Breast epithelium (tissue), 4 donors: ENCODE measurements at places on chromosomes 2 and 18. TPM values are rescaled to one million over a fixed set of nuclear protein-coding genes. Genes with fewer than 3 reads are reported as not detected.

DNA sequence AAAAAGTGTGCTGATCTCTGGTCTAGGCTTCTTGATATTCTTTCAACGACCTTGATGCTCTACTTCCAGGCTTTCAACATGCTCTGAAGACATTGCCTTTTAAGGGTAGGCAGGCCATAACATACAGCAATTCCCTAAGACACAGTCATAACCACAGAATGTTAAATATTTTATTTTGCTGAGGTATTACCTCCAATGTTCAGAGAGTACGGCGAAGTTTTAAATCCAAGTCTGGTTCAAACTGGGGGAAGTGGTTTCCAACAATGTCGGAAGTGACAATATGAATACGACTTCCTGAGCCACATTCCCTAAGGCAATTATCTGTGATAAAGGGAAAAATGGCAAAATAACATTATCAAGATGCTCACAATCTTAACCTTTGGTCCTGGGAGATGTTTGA, 1077.9 kb upstream of the PIK3C3 start:
- DNase-seq: no peak

DNA sequence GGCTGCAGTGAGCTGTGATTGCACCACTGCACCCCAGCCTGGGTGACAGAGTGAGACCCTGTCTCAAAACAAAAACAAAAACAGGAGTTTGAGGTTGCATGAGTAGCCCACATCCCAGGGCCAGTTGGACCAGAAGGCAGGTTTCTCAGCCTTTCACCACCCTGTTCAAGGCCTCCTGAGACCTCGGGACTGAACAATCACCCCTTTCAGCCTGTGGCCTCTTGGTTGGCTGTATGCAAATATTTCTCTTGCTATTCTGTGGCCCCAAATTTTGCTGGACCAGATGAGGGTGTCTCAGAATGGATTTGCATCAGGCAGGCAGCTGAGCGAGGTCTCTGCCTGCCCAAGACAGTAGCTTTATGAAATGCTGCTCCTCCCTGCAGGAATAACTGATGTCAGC, 56.9 kb downstream of the DPYSL5 start:
- no peak for DNase-seq

DNA sequence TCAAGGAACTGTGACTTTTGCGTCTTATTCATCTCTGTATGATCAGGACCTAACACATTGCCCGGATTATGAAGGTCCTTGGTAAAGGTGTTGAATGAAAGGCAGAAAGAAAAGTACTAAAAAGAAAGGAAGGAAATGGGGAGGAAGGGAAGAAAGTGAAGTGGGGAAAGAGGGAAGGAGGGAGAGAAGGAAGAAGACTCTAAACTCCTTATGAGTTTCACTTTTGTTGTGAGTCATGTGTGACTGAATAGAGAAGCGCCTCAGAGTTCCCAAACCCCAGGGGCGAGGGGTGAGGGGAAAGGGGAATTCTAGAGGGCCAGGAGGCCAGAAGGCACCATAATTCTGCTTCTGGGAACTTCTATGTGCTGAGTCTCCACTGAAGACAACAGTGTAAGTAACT, 30.9 kb upstream of the OSBPL6 start:
- DNase-seq: no peak

GRCh38 chr2:227534714-227535113, 62.8 kb downstream of the AGFG1 start:
- no peak for DNase-seq

DNA sequence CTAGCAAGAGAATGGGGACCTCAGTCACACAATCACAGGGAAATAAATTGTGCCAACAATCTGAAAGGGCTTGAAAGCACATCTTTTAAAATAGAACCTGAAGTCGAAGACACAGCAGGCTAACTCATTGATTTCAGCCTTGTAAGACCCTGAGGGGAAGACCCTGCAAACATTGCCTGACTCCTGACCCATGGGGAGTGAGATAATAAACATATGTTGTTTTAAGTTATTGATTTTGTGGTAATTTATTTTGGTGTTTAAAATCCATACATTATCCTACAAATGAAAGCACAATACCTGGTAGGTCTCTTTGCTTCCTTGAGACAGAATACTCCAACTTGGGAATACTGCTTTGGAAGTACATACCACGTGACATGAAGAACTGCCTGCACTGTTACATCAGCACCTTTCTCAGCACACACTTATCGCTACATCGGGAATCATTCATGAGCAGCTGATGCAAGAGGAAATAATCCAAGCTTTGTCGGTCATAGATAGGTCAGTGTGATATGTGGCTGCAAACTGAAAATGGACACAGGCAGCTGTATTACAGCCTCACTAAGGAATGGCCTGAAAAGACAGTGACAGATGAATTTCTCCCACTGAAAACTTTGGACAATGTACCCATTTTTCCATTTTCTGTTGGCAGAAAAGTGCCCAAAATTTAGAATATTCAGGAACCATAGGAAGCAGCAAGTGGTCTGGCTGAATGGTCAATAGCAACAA, 494.5 kb upstream of the MAP2 start:
- no peak for DNase-seq

- no peak for DNase-seq
Observed at GRCh38 chr2:105121434-105121833, 83.6 kb downstream of the MRPS9 start.

DNA sequence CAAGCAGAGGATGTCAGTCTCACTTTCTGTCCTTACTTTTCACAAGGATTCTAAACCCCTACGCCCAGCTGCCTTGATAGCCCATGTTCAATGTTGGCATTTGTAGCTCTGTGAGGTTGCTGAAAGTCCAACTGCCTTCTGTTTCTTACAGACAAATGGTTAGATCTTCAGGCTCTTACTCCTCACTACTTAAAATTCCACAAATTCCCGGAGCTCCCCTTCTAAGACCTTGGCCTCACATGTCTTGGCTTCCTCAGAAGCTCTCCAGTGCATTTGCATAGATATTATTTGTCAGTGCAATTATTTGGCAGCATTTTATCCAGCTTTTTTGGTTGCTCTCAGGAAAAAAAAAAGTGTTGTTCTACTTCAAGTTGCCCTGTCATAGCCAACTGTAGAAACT, 453.7 kb upstream of the CELF4 start:
- no peak for DNase-seq

DNA sequence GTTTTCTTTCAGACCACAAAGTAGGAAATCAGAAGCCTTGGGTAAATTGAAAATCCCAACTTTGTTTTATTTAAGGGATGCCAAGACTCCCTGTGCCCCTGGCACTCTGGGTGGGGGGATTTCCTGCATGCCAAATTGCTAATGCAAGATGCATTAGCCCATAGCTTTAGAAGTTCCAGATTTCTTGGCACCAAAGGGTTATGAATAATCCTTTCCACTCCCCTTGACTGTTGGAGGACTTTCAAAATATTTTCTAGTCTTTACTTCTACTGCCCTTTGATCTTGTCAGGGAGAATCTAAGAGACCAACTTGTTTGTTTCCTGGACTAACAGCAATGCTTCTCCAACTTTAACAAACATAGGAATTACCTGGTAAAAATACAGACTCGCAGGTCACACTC, 81.8 kb upstream of the TGIF1 start:
- no peak for DNase-seq

DNA sequence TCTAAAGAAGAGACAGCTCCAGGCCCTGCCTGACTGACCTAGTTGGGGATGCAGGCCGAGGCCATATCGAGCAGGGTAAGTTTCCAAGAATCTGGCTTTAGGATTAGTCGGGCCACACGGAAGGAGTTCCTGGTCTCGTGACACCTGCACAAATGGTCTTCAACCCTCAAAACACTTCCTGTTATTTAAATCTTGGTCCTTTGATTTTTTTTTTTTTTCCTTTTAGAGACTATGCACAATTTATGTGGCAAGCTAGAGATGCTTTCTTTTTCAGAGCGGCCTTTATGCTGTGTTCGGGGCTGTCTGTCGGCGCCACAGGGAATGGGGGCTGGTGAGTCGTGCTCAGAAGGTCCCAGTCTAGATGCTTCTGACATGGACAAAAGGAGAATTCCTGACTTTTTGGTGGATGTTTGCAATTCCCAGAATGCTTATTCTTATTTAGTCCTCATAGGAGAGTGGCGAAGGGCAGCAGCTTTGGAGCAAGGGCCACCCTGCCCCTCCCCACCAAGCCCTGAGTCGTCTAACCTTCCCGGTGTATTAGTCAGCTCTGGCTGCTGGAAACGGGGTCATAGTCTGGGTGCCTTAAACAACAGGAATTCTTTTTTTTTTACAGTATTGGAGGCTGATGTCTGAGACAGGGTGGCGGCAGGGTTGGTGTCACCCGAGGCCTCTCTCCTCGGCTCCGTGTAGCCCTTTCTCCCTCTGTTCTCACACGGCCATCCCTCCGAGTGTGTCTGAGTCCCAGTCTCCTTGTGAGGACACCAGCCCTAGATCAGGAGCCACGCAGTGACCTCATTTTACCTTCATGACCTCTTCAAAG, 27.4 kb downstream of the HPCAL1 start:
- DNase-seq: no peak

DNA sequence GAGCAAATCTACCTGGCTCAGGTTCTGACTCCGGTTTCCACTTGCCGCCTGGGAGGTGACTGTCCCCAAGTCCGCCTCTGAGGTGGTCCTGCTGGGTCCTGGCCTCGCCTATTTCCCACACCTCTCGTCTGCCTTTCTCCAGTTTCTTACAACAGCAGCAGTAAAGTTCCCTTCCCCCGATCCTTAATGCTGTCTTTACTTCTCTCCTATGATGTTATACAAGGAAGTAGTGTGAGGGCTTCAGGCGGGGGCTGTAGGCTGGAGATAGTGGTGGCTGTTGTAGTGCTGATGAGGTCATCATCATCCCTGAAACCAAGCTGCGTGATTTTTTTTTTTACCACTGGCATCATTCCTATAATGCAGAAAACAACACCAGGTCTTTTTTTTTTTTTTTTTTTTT, 18.9 kb downstream of the TGIF1 start:
- DNase-seq: no peak

DNA sequence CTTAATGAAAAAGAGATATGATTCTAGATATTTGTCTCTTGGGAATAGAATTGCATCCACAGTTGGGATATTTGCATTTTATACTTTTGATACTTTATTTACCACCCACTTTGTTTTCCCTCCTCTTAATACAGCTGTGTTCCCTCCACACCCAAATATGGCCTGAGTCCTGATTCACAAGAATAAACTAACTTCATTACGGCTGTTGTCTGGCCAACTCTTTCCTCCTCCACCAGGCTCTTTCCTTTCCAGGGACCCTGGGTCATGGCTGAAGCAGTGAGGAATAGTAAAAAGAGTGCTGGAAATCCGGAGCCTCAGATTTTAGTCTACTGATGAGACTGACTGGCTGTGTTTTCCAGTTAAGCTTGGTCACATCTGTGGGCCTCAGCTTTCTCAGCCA, 48.4 kb upstream of the STAM2 start:
- DNase-seq: no peak

GRCh38 chr18:11419338-11419737, 190.1 kb upstream of the SLC35G4 start:
- no peak for DNase-seq

DNA sequence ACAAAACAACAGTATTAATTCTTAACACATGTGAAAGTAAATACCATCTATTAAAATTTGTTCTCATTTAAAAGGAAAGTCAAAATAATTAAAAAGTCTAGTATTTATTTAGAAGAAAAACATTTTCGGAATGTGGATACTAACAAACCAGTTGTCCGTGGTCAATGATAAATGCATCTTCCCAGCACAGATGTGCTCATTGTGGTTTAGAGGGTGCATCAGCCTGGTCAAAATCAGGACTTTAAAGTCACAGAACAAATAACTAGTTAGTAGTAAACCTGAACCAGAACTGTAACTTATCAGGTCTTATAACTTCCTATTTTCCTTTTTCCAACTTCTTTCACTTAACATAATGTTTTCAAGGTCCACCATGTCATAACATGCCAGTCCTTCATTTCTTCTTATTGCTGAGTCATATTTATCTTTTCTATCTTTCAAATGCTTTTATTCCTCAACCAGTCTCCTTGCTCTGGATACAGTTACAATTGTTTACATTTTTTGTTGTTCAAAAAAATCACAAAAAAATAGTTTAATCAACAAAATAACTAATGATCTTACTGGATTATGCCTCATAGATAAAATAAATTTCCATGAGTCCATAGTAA, 55.8 kb downstream of the ID2 start:
- no peak for DNase-seq

DNA sequence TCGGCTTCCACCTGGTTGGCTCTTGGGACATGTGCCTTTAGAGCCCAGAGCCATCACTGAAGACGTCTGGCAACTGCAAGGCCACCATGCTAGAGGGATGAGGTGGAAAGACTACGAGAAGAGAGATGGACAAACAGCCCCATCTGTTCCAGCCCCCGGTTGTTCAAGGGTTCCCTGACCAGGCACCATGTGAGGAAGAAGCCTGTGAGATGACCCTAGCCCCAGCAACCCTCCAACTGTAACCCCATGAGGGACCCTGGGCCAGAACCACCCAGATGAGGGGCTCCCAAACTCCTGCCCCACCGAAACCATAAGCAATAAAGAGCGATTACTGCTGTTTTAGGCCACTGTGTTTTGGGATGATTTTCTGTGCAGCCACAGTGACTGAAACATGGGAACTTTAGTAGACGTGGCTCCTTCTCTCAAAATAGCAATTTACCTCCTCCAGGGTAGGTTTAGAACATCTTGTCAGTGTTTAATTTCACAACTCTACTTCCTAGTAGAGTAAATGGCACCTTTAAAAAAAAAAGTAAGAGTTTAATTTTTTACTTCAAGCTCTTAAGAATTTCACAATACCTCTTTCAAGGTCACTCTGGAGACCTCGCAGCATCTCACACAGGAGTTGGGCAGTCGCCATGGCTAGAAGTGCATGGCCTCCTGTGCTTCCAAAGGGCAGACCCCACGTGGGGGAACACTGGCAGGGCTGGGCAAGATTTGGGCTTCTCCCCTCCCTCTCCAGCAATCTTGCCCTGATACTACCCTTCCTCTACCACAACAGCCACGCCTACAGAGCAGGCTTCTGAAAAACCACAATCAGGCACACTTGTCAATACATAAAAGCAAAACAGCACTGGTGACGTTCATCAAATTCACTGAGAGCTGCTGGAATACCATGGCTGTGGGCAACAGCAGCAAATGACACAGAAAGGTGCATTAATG, 48.8 kb downstream of the TMEM163 start:
- DNase-seq: no peak

GRCh38 chr18:12656938-12657683, 796 bp downstream of the SPIRE1 start:
- DNase-seq: no peak

DNA sequence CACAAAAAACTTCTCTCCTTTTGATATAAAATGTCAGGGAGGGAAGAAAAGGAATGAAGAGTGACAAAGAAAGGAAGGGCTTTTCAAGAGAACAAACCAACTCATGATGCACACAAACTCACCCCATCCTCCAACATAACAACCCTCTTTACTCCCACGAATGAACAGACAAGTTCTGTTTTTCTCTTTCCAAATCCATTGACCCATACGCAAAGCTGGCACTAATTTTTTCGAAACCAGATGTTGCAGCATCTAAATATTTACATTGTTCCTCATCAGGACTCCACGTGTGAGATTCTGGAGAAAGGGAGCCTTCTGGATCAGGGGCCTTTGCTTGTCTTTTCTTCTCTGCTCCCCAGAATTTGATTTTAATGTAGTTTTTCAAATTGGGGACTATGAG, 143.3 kb upstream of the BCL2L11 start:
- no peak for DNase-seq

- DNase-seq: peak; percentile 28
Observed at GRCh38 chr2:189254268-189254883, 74.8 kb upstream of the COL5A2 start.

Gene CCDC74B
- total RNA-seq: 2.7 TPM

Gene FNDC4
- total RNA-seq: 57.7 TPM

Gene ABHD1
- 0.80 TPM for total RNA-seq

Gene SERPINB5
- 12.6 TPM for total RNA-seq

Gene SRD5A2
- not detected for total RNA-seq

Gene COL4A3
- 3.7 TPM for total RNA-seq

Gene CDKL4
- not detected for total RNA-seq

Gene PAX8
- total RNA-seq: 2.6 TPM

Gene CHST9
- 1.6 TPM for total RNA-seq

Gene KCNE4
- total RNA-seq: 5.0 TPM

Gene RFX8
- 3.8 TPM for total RNA-seq
